ENCODE measurements at places on chromosomes 16 and 17.

GRCh38 chr17:67379251-67379630, 2.2 kb downstream of the PITPNC1 start:
- H3K36me3 ChIP-seq: no peaks in the 10 kb centered on the region
- H3K4me1 ChIP-seq: peaks cover 34% of the 10 kb centered on the region
- no peaks in the 10 kb centered on the region for H3K27me3 ChIP-seq
- peak overlapping the region; percentile 85 for H3K4me3 ChIP-seq

DNA sequence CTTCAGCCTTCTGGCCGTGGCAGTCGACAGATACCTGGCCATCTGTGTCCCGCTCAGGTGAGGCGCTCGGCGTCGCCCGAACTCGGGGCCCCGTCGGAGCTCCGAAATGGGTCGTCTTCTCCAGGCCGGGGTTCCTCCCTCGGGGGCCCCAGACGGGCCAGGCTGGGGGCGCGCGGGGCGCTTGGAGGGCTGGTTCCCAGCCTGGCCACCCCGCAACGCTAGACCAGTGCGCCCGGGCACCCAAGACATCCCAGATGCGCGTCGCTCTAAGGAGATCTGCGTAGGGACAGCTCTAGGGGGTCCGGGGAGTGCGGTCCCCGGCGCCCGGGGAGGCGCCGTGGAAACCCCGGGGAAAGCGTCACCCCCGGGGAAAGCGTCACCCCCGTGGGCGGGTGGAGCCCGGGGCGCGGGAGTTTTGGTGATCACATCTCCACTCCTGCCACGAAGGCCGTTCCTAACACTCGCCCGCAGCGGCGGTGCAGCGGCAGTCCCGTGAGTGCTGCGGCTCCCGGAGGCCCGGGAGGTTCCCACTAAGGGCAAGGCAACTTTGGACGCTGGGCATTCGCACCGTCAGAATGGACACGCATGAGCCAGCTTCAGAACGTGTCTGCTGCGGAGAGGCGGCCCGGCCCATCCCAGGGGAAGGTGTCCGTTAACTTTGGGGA, 729 bp downstream of the ADORA2B start:
- no peak overlapping the region for H3K27ac ChIP-seq
- peaks cover 9% of the 10 kb centered on the region for H3K27me3 ChIP-seq
- no peak for DNase-seq
- H3K4me1 ChIP-seq: peaks cover 31% of the 10 kb centered on the region
- peak overlapping the region; percentile 79 for H3K4me3 ChIP-seq
- H3K36me3 ChIP-seq: no peaks in the 10 kb centered on the region

DNA sequence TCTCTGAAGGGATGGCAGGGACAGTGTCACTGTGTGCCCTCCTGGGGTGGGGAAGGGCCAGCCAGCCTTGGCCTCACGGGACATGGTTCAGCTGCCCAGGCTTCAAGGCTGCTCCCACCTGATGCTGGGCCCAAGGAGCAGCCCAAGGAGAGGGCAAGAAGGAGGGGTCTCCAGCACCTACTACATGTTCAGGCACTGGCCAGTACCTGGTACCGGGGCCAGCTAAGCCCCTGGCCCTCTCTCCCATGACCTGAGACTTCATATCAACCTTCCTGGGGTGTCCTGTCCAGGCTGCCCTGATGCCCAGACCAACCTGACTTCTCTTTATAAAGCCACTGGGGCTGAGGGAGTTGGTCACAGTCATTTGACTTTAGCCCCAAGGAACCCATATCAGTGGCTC, 1.3 kb downstream of the USH1G start:
- no peaks in the 10 kb centered on the region for H3K4me1 ChIP-seq
- no peaks in the 10 kb centered on the region for H3K36me3 ChIP-seq
- peaks cover 27% of the 10 kb centered on the region for H3K27me3 ChIP-seq

- no peak overlapping the region for H3K27ac ChIP-seq
- peaks cover 16% of the 10 kb centered on the region for H3K4me1 ChIP-seq
- no peak for DNase-seq
- no peaks in the 10 kb centered on the region for H3K36me3 ChIP-seq
- H3K27me3 ChIP-seq: no peaks in the 10 kb centered on the region
These were observed 95.4 kb upstream of the TOB1 start for GRCh38 chr17:50961282-50962220.

GRCh38 chr16:81629896-81630634, 149.0 kb upstream of the PLCG2 start:
- no peak for DNase-seq
- peaks cover 28% of the 10 kb centered on the region for H3K4me1 ChIP-seq
- no peaks in the 10 kb centered on the region for H3K36me3 ChIP-seq
- H3K27me3 ChIP-seq: peaks cover 2% of the 10 kb centered on the region
- no peak overlapping the region for H3K4me3 ChIP-seq
- H3K27ac ChIP-seq: no peak overlapping the region

GRCh38 chr16:19655242-19655777, 62.7 kb downstream of the KNOP1 start:
- no peaks in the 10 kb centered on the region for H3K27me3 ChIP-seq
- H3K36me3 ChIP-seq: peaks cover 35% of the 10 kb centered on the region
- no peak overlapping the region for H3K27ac ChIP-seq
- H3K4me1 ChIP-seq: no peaks in the 10 kb centered on the region

- peaks cover 33% of the 10 kb centered on the region for H3K4me1 ChIP-seq
- peaks cover 17% of the 10 kb centered on the region for H3K27me3 ChIP-seq
- H3K36me3 ChIP-seq: no peaks in the 10 kb centered on the region
- DNase-seq: peak; percentile 20
These were observed 744 bp downstream of the CMIP start for GRCh38 chr16:81445143-81445961.

All from HFFc6 (cell line).